ENCODE measurements at places on chromosomes 1 and 21.

DNA sequence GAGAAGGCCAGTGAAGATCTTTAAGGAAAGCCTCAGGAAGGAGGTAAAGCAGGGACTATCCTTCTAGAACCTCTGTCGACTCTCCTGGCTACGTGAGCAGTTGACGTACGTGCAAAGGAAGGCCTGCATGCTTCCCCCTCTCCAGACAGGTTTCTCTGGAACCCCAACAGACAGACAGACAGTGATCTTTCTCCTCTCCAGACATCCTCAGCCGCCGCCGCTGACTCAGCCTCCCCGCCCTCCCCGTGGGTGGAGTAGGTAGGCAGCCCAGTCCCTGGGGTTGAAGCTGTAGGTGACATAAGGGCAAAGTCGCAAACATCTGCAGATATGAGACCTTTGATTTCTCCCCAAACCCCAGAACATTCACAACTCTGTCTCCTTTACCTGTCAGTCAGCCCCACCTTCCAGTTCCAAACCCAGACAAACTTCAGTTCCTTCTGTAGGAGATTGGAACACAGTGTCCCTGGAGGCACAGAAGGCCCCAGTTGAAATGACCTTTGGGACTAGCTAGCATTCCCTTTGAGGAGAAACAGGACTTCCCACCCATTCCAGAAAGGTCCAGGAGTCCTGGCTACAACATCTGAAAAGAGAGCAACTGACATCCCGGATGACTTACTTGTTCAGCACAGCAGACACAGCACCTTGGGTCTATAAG, 146.0 kb upstream of the JUN start:
- peak; percentile 71 for DNase-seq

- DNase-seq, result no peak
Measured at GRCh38 chr1:204760757-204761156, 75.2 kb upstream of the LRRN2 start.

DNA sequence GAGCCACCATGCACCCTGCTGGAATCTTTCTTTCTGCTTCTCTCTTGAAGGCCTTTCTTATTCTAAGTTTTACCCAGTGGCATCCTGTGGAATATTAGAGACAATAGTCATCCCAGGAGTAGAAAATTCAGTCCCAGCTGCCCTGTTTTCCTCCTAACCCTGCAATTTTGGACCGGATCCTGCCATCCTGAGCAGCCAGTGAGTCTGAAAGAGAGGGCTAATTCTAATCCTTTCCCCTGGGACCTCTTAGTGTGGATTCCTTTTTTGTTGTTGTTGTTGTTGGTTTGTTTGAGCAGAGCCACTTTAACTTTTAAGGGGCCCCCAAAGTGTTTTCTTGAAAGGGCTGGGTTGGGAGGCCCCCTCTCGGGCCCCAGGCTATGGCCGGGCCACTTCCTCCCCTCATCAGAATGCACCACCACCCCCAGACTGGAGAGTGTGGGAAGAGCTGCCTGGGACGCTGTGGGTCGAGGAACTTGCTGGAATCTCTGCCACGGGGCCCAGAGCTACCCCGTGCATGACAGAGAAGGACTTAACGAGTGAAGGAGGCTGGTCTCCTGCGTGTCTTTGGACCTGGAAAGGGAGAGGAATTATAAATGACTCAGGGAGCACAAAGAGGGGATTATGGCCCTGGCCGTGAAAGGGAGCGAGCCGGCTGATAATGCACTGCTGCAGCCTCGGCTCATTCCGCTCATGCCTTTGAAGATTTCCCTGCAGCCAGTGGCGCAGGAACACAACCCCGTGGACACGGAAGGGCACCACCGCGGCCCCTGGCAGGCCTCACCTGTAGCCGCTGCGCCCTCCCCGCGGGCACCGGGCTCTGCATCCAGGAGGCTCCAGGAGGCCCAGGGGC, 81.0 kb upstream of the AKT3 start:
- no peak for DNase-seq

DNA sequence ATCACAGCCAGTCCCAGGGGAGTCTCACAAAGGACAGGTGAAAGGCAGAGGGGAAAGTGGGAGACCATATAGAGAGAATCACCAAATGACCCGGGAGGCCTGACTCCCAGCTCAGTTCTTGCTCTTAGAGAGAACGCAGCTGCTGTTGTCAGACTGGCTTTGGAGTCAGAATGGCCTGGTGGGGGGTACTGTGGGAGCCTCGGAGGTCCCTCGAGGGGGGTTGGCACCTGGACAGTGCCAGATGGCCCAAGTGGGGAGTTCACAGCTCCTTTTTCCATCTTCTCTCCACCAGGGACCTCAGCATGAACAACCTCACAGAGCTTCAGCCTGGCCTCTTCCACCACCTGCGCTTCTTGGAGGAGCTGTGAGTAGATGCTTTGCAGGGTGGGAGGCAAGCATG, 31.5 kb downstream of the LGR6 start:
- DNase-seq, result no peak

GRCh38 chr1:38973659-38974437, 17.2 kb upstream of the AKIRIN1 start:
- no peak for DNase-seq

DNA sequence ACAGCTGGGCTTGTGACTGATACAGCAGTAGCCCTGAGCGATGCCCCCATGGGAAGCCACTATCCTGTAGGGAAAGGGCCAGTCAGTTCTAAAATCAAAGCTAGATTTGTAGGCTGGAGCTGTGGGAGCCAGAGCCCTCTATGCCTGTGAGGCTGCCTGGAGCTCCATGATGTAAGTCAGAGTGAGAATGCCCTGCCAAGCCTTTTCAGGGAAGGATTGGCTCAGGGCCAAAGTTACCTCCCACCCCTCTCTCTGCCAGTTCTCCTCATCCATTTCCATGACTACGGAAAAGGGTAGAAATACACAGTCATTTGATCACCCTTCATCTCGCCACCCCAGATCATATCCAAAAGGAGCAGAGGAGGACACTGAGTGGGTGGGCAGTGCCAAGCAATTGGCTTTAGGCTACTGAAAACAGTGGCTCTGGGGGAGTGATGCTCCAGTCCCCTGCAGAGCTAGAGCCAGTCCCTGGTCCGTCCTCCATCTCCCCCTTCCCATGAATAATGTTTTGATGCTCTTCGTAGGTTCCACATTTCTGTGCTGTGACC, 59.5 kb upstream of the KCNA3 start:
- no peak for DNase-seq

GRCh38 chr1:223549740-223550139, 115.8 kb downstream of the CAPN8 start:
- DNase-seq, result no peak

- no peak for DNase-seq
Measured at GRCh38 chr1:248810000-248810726, 15.6 kb downstream of the SH3BP5L start.

GRCh38 chr1:108077991-108078390, 113.0 kb upstream of the VAV3 start:
- DNase-seq, result no peak

DNA sequence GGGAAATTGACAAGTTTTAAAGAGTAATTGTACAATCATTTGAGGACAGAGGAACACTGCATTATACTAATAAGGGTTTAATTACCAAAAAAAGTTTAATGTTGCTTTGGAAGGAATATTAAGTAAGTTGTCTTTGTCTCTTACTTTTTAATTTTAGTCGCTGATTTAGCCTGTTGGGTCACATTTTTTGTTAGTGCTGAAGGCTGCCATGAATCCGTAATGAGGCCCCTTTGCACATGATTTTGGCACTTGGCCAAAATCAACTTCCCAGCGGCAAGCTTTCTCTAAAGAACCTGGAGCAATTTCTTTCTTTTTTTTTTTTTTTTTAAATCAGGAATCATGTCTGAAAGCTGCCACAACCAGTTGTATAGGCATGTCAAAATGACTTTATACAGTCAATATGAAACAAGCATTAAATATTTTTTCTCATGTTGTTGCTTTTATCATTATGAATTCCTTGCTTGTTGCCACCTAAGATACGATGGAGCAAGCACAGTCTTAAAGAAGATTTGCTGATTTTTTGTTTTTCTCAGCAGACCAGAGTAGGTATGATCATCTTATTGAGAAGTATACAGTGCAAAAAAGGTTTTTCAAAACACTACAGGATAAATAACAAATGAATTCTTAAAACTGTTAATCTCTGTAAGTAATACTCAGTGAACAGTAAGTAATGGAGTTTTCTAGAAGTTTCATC, 690.4 kb downstream of the USP25 start:
- no peak for DNase-seq

DNA sequence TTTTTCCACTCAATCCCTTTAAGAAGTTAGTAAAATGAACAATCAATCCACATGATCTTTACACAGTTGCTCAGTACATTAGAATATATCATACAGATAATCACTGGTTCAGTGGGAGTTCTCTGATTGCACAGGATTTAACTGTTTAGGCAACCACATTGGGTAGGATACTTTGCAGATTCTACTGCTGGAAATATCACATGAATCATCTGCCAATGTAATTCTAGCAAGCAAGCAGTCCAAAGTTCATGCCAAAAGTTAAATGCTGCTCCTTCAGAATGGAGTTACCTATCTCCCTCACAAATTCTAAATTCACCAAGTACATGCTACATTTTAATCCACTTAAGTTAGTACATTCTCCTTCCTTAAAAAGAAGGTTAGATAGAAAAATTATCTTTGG, 52.4 kb downstream of the NEGR1 start:
- no peak for DNase-seq

DNA sequence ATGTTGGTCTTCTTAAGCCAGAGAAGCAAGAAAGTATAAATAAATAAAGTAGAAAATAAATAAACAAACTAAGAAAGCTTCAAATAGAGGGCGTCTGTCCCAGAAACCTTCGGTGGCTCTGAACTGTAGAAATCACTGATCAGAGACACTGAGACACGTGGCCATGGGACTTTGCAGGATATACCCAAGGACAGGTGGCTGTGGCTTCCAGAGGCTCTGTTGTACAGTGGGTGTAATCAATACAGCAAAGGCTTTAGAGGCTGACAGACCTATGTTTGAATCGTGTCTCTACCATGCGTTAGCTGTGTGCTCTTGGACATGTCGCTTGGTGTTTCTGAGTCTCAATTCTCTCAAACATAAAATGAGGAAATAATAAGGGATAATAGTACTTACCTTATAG, 41.0 kb upstream of the EPS15 start:
- DNase-seq, result no peak

- DNase-seq, result no peak
Measured at GRCh38 chr1:8598060-8598724, 219.2 kb downstream of the RERE start.

DNA sequence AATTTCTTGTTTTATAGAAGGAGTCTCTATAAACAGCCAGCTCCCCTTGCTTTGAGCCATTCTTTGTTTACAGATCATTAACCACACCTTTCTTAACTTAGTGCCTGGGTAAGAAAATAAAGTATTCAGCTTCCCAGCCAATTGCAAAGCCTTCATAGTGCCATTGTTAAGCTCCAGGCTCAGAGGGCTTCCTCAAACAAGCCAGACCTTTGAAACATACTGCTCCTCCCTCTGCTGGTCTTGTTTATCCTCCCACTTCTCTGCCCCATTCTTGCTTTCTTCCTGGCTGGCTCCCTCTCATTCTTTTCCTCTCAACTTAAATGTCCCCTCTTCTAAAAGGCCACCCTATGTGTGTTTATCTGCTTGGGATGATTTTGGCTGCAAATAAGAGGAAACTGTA, 319.4 kb upstream of the ST6GALNAC5 start:
- no peak for DNase-seq

DNA sequence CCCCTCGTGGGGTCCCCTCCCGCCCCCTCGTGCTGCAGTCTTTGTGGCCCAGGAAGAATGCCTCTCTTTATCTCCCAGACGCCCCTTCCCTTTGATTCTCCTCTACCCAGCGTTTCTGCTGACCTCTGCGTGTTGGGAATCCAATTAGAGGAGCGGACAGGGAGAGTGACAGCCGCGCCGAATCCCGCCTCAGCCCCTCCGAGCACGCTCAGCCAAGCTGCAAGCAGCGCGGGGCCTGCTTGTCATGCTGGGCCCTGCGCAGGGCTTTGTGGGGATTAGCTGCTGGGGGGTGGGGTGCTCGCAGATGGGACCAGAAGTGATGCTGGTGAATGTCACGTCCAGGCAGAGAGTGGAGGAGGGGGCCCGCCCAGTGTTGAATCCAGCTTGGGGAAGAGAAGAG, 91.1 kb downstream of the EPHB2 start:
- no peak for DNase-seq

DNA sequence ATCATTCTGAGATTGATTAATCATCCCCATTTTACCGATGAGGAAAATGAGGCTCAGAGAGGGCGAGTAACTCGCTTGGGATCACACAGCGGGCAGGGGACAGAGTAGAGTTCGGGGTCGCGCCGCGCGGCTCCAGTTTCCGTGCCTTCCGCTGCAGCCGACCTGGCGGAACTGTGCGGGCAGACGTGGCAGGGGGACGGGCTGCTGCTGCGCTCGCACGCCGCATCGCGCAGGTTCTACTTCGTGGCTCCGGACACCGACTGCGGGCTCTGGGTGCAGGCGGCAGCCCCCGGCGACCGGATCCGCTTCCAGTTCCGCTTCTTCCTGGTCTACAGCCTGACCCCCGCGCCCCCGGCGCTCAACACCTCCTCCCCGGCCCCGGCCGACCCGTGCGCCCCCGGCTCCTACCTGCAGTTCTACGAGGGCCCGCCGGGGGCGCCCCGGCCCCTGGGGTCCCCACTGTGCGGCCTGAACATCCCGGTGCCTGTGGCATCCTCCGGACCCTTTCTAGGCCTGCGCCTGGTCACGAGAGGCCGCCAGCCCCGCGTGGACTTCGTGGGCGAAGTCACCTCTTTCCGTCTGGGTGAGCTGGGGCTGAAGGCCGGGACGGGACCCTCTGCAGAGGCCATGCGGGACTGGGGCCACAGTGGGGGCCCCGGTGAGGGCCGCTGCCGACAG, 2.3 kb downstream of the LDLRAD2 start:
- peak; percentile 6 for DNase-seq

DNA sequence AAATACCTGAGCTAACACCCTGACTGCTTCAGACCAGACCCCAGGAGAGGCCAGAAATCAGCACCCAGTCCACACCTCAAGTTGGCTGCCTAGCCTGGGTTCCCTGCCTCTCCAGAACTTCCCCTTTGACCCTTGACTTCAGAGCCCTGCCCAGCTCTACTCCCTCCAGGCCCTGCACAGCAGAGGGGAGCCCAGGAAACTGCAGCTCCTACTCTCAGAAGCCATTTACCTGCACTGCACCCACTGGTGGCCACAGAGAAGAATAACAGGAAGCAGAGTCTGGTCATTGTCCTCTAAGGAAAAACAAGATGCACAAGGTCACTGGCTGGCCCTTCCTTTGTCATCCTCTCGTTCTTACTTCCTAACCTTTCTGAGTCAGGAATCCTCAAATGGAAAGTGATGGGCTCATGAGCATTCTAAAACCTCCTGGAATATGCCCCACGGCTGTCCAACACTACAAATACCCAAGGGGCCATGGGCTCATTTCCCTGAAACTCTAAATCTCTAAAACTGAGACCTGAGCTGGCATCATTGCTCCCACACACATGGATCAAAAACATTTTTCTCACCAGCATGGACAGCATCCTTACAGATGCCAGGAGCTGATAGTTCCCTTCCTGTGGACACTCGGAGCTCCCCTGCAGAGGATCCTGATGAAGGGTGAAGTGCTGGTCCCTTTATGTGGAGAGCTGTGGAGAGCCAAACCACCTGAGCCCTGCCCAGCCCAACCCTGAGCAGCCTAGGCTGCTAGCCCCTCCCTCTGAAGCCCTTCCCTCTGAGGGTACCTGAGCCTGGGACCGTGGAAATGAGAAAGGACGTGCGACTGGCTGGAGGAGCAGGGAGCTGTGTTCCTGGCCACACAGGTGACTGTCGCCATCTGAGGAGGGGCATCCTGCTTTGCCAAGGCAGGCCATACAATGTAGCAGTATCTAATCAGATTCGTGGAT, at the start of gene ITLN2:
Gene ITLN2, minus strand, starts transcription at position 652 of the 947 bp plus-strand sequence. Its CDS starts 68 bp downstream, at position 584.
- DNase-seq, result peak; percentile 39

GRCh38 chr1:172351754-172352161, 68.7 kb upstream of the C1orf105 start:
- no peak for DNase-seq

GRCh38 chr1:201792534-201793305, 36.2 kb upstream of the IPO9 start:
- peak; percentile 44 for DNase-seq

- DNase-seq, result peak; percentile 18
Measured at GRCh38 chr1:9658199-9658598, 6.7 kb downstream of the PIK3CD start.

Measured in activated naive CD4-positive, alpha-beta T cell treated with Interleukin-2 at 50 U/mL for 16 hours (primary cell).